ENCODE measurements at places on chromosomes 11 and 22.
A peak's percentile ranks its signal among the peaks of the same experiment; 100 is the strongest.

- DNase-seq: no peak
- H3K36me3 ChIP-seq: no peaks in the 10 kb centered on the region
- no peaks in the 10 kb centered on the region for H3K27me3 ChIP-seq
- peaks cover 24% of the 10 kb centered on the region for H3K4me1 ChIP-seq
Observed at GRCh38 chr11:48088682-48089050, 108.3 kb downstream of the PTPRJ start.

GRCh38 chr11:125701018-125701610 lies 20.5 kb upstream of the ACRV1 start:
- H3K27me3 ChIP-seq: no peaks in the 10 kb centered on the region
- DNase-seq: no peak
- no peaks in the 10 kb centered on the region for H3K36me3 ChIP-seq
- H3K27ac ChIP-seq: no peak overlapping the region
- H3K4me3 ChIP-seq: no peak overlapping the region

DNA sequence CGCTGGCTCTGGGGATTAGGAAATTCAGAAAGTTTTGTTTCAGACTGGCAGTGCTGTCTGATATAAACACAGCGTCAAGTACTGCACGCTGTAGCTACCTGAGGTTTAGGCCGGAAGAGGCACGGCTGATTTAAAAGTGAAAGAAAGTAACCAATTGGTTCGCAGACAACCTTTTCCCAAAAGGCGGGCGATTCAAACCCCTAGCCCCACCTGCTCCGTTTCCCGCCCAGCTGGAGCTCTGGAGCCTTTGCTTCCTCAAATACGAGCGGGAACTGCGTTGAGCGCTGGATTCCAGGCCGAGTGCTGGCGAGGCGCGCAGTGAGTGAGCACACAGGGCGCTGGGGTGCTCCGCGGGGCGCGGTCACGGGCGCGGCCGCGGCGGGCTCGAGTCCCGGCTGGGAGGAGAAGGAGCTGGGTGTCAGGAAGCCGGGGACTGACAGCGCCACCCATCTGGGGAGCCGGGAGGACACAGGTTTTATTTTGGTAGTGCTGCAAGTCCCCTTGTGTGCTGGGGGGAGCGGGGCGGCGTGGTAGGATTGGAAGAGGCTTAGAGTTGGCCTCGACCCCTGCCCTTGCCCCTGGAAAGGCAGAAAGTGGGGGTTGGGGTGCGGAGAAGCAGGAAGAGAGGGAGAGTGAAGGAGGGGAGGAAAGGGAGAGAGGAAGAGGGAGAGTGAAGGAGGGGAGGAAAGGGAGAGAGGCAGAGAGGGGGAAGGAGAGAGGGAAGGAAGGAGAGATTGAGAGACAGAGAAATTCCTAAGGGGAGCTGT lies 2.1 kb downstream of the FAM111A start:
- H3K4me1 ChIP-seq: peaks cover 16% of the 10 kb centered on the region
- no peak for DNase-seq
- H3K27me3 ChIP-seq: no peaks in the 10 kb centered on the region
- H3K36me3 ChIP-seq: no peaks in the 10 kb centered on the region
- H3K27ac ChIP-seq: peak overlapping the region; percentile 95
- peak overlapping the region; percentile 79 for H3K4me3 ChIP-seq

DNA sequence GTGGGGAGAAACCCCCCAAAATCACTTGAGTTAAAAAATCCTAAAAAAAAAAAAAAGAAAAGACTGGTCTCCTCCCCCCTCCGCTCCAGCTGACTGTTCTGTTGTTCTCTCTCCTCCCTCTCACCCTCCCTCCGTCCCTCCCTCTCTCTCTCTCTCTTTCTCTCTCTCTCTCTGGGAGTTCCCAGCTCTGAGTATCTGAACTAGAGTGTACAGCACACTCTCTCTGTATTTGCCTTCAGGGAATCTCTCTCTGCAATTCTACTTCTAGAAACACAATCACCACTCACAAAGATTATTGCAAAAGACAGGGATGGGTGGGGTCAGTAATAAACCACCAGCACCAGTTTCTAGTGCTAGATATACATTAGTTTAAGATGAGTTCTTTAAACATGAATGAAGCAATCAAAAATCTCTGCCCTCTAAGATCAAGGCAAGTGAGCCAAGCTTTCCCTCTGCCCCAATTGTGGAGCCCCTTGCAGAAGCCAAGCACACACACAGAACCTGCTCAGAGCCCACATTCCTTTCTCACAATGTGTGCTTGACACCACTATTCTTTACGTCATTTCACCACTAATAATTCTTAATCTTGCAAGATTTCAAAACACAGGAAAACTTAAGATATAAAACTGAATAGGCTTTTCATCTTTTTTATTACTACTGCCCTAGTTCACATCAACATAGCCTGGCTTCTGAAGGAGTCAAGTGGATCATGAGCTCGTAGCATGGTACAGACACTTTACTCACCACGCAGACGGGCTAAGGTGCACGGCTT lies 133.5 kb downstream of the RBFOX2 start:
- no peak for DNase-seq
- H3K27ac ChIP-seq: peak overlapping the region; percentile 81
- no peaks in the 10 kb centered on the region for H3K36me3 ChIP-seq
- peak overlapping the region; percentile 22 for H3K4me3 ChIP-seq

- H3K4me1 ChIP-seq: no peaks in the 10 kb centered on the region
- no peaks in the 10 kb centered on the region for H3K36me3 ChIP-seq
- DNase-seq: no peak
- no peak overlapping the region for H3K4me3 ChIP-seq
Observed at GRCh38 chr11:28619846-28620540, 511.8 kb downstream of the METTL15 start.

DNA sequence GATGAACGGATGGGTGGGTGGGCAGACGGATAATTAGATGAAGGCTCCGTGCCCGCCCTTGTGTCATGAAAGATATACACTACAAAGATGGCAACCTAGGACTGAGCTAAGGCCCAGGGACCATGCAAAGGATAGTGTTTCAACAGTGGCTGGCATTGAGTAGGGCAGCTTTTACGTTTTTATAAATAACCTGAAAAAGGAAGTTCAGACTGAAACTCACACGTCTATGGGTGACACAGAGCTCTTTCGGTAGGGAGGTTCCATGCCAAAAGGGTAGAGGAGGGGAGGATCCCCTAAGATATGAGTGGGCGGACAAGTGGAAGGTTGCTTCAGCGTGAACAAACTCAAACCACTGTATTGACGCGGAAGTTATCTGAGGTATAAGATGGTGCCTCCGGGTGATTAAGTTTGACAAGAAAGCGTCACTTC lies 90.5 kb downstream of the UBASH3B start:
- H3K27ac ChIP-seq: no peak overlapping the region
- H3K36me3 ChIP-seq: no peaks in the 10 kb centered on the region
- no peaks in the 10 kb centered on the region for H3K27me3 ChIP-seq
- DNase-seq: no peak

- H3K27ac ChIP-seq: no peak overlapping the region
- no peaks in the 10 kb centered on the region for H3K27me3 ChIP-seq
- no peaks in the 10 kb centered on the region for H3K4me1 ChIP-seq
- DNase-seq: no peak
- H3K36me3 ChIP-seq: no peaks in the 10 kb centered on the region
- H3K4me3 ChIP-seq: no peak overlapping the region
Observed at GRCh38 chr11:121478226-121478894, 25.6 kb upstream of the SORL1-AS1 start.

GRCh38 chr11:129951866-129952262 lies 50.8 kb downstream of the PRDM10 start:
- no peak for DNase-seq
- no peak overlapping the region for H3K4me3 ChIP-seq
- no peaks in the 10 kb centered on the region for H3K4me1 ChIP-seq
- no peaks in the 10 kb centered on the region for H3K36me3 ChIP-seq

DNA sequence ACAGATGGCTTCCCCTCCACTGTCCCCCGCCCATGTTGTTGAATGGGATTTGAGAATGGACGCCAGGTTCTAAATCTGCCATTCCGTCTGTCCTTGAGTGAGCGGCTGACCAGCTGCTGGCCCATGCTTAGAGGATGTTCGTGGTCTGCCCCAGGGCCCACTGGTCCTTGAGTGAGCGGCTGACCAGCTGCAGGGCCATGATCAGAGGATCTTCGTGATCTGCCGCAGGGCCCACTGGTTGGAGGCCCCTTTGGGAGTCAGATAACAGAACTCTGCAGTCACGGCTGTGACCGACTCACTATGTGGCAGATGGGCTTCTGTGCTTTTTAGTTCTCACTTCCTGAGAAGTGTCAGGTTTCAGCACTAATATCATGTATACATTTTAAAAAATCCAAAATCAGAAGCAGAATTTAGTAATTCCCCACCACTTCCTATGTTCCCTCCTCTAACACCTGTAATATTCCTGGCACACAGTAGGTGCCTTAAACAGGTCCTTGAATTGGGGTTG lies 54.1 kb downstream of the MICAL3 start:
- H3K36me3 ChIP-seq: no peaks in the 10 kb centered on the region
- H3K27me3 ChIP-seq: no peaks in the 10 kb centered on the region
- H3K4me3 ChIP-seq: no peak overlapping the region

DNA sequence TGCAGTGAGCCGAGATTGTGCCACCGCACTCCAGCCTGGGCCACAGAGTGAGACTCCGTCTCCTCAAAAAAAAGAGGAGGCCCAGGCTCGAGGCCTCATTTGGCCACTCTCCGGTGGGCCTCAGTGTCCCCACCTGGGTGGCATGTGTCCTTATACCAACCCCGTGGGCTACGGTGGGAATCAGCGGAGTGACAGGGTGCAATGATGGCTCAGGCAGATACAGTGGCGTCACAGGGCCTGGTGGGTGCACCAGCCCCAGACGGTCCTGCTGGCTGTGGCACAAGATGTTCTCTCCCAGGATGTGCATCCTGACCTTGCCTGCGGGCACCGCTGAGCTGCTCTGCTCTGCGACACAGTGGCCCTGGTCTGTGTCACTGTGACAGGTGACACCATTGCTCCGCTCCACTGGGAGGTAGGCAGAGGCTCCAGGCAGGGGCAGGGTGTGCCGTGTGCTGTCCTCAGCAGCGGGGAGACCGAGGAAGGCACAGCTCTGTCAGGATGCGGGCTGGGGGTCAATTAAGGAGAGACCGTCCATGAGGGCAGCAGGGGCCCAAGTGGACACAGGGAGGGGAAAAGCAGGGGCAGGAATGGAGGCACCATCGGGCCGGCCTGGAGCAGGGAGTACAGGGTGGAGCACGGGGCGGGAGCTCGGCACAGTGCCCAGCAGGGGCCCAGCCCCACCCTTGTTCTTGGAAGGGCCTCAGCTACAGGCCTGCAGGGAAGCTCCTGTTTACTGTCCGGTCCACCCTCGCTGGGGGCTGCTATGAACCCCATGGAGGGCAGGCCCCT lies 21.7 kb upstream of the TH start:
- H3K27ac ChIP-seq: no peak overlapping the region
- H3K4me1 ChIP-seq: no peaks in the 10 kb centered on the region
- H3K27me3 ChIP-seq: no peaks in the 10 kb centered on the region
- H3K4me3 ChIP-seq: no peak overlapping the region
- DNase-seq: no peak

DNA sequence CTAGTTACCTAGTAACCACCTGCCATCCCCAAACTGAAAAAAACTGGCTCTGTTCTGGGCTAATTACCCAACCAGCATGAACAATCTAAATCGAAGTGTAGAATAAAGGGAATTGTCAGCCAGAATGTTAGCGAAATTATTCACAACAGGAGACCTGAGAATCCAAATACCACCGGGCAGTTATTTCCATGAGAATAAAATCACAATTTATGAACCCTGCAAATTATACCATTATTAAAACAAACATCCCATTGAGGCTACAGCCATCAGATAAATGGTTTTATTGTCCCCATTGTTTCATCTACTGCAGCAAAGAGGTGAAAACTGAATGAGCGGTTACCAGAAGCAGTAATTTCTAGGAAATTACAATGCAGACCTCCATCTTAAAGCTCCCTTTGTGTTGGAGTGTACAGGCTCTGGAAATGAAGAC lies 21.7 kb downstream of the FAM168A start:
- no peaks in the 10 kb centered on the region for H3K27me3 ChIP-seq
- DNase-seq: no peak
- peaks cover 6% of the 10 kb centered on the region for H3K4me1 ChIP-seq
- no peaks in the 10 kb centered on the region for H3K36me3 ChIP-seq
- H3K4me3 ChIP-seq: no peak overlapping the region
- H3K27ac ChIP-seq: no peak overlapping the region

- H3K4me3 ChIP-seq: no peak overlapping the region
- no peaks in the 10 kb centered on the region for H3K27me3 ChIP-seq
- no peak for DNase-seq
- no peaks in the 10 kb centered on the region for H3K4me1 ChIP-seq
- no peaks in the 10 kb centered on the region for H3K36me3 ChIP-seq
Observed at GRCh38 chr11:69504576-69505335, 23.3 kb downstream of the LINC01488 start.
